CD8-positive, alpha-beta memory T cell (primary cell): ENCODE measurements at places on chromosomes 3 and 15.

DNA sequence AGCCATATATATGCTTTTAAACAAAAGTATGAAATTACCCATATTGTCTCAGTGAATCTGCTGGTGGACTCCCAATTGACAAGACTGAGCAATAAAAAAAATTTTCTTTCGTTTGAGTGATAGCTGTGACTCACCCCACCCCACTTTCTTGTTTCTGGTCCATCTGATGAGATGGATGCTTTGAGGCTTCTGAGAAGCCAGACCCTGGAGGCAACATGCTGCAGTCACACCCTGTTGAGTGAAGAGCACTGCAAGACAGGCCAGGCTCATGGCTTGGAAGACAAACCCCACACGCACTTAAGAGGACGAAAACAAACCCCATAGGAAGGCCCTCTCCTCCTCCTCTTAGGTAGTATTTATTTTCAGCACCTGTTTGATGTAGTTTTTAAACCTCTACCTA, 276.0 kb upstream of the TTC14 start:
- DNase-seq = no peak
- H3K27me3 ChIP-seq = no peaks in the 10 kb centered on the region
- no peak overlapping the region for H3K27ac ChIP-seq
- no peaks in the 10 kb centered on the region for H3K36me3 ChIP-seq
- H3K4me3 ChIP-seq = no peak overlapping the region

DNA sequence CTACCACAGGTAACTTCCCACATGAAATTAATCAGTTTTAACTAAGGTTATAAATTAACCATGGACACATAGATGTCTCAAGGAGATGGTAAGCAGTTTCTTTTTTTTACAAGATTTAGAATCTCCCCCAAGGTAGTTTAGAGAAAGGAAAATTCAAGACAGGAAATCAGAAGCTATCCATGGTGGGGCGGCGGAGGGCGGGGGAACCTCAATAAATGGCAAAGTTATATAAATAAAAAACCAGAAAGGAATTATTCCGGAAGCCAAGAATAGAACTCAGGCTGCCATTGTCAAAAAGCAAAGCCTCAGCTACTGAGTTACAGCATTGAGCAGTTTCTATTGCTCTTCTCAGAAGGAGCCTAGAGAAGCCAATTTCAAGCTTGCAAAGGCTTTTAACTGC, 172.1 kb upstream of the SMAD3 start:
- no peak for DNase-seq
- no peaks in the 10 kb centered on the region for H3K36me3 ChIP-seq
- no peaks in the 10 kb centered on the region for H3K4me1 ChIP-seq
- H3K27me3 ChIP-seq = no peaks in the 10 kb centered on the region

DNA sequence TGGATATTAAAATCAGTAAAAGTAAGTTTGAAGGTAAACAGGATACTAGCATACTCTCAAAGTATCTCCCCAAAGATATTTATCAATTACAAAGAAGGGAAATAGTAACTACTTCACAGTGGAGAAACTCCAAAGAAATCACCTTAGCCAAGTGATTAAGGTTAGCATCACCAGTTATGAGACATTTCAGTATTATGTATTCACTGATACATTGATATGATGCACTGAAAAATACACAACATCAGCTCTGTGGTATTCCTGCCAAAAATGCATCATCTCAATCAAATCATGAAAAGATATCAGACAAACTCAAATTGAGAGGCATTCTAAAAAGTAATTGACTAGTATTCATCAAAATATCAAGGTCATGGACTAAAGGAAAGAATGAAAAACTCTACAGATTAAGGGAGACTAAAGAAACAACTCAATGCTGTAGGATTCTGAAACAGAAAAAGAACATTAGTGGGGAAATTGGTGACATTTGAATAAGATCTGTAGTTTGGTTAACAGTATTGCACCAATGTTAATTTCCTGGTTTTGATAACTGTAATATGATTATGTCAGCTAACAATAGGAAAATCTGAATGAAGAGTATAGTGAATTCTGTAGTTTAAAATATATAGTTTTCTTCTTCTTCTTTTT, 215.4 kb downstream of the UACA start:
- DNase-seq = no peak
- peaks cover 4% of the 10 kb centered on the region for H3K4me1 ChIP-seq
- H3K27me3 ChIP-seq = no peaks in the 10 kb centered on the region
- H3K27ac ChIP-seq = no peak overlapping the region
- no peaks in the 10 kb centered on the region for H3K36me3 ChIP-seq

DNA sequence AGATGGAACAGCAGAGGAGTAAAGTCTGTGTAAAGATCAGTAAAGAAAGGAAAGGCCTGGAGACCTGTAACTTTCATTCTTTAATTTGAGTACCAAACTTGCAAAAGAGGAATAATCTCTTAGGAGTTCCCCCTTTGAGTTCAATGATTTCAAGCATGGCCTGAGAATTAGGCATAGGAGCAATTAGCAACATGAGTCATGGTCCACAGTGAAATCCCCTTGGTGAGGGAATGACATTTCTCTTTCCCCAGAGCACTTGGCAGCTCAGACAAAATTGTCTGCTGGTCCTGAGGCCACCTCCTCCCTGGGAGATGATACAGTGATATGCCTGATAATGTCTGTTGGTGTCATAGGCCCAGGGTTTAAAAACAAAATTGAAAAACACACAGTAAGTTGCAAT, 81.4 kb upstream of the CRBN start:
- no peak overlapping the region for H3K4me3 ChIP-seq
- H3K27ac ChIP-seq = no peak overlapping the region
- H3K36me3 ChIP-seq = no peaks in the 10 kb centered on the region
- DNase-seq = no peak
- no peaks in the 10 kb centered on the region for H3K4me1 ChIP-seq

DNA sequence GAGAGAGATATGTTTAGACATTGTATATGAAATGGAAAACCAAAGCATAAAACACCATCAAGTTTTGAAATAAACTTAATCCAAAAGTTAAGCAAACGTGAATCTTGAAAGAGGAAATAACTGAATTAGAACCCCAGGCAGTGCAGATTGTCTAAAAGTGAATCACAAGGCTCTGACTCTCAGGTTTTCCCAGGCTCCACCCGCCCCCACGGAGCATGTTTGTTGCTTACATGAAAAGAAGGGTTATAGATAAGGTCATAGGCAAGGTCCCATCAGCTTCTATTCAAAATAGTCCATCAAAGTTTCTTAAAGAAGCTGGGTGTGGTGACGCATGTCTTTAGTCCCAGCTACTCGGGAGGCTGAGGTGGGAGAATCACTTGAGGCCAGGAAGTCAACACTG, 29.0 kb upstream of the SLMAP start:
- no peak for DNase-seq
- no peak overlapping the region for H3K27ac ChIP-seq
- no peaks in the 10 kb centered on the region for H3K27me3 ChIP-seq
- H3K4me1 ChIP-seq = no peaks in the 10 kb centered on the region

DNA sequence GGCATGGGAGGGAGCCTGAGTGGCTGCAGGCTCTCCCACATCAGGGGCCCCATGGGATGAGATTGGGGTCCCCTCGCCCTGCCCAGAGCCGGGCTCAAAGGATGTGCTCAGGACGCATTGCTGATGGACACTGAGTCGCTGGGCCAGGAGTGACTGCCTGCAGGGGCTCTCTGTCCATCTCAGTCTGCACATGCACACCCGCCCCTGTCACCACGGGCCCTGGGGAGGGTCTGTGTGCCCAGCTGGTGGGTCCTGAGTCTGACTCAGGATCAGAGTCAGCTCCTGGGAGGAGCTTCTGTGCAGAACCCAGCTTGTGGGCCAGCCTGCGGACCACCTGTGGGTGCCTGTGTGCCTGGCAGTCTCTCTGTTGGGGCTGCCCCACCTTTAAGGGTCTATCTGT, 18.1 kb downstream of the STAB1 start:
- no peaks in the 10 kb centered on the region for H3K4me1 ChIP-seq
- no peak overlapping the region for H3K27ac ChIP-seq
- no peaks in the 10 kb centered on the region for H3K27me3 ChIP-seq

GRCh38 chr15:66572146-66572545, 6.3 kb upstream of the LCTL start:
- H3K27ac ChIP-seq = no peak overlapping the region
- H3K4me3 ChIP-seq = no peak overlapping the region
- no peaks in the 10 kb centered on the region for H3K4me1 ChIP-seq
- no peaks in the 10 kb centered on the region for H3K36me3 ChIP-seq
- no peak for DNase-seq
- H3K27me3 ChIP-seq = no peaks in the 10 kb centered on the region

DNA sequence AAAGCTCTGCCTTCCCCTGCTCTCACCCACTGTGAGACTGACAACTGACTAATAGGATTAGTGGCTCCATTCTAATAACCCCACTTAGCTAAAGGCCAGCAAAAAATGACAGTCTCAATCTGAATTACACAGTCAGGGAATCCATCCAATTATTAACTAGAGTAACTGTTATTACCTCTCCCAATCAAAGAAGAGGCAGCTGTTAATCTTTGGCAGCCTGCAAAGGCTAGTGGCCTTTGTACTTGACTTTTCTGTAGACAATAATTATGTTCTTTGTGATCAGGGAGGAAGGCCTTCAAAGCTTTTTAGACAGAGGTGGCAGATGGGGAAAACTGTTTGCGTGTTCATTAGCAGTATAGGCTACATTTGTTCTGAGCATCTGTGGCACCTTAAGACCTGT, 177.7 kb downstream of the ISL2 start:
- H3K4me1 ChIP-seq = no peaks in the 10 kb centered on the region
- no peaks in the 10 kb centered on the region for H3K27me3 ChIP-seq
- H3K27ac ChIP-seq = no peak overlapping the region
- no peaks in the 10 kb centered on the region for H3K36me3 ChIP-seq
- H3K4me3 ChIP-seq = no peak overlapping the region

- H3K4me1 ChIP-seq = peaks cover 7% of the 10 kb centered on the region
- no peak overlapping the region for H3K4me3 ChIP-seq
- no peak overlapping the region for H3K27ac ChIP-seq
- no peaks in the 10 kb centered on the region for H3K27me3 ChIP-seq
Measured at GRCh38 chr3:177622982-177623617, 425.8 kb upstream of the TBL1XR1 start.

DNA sequence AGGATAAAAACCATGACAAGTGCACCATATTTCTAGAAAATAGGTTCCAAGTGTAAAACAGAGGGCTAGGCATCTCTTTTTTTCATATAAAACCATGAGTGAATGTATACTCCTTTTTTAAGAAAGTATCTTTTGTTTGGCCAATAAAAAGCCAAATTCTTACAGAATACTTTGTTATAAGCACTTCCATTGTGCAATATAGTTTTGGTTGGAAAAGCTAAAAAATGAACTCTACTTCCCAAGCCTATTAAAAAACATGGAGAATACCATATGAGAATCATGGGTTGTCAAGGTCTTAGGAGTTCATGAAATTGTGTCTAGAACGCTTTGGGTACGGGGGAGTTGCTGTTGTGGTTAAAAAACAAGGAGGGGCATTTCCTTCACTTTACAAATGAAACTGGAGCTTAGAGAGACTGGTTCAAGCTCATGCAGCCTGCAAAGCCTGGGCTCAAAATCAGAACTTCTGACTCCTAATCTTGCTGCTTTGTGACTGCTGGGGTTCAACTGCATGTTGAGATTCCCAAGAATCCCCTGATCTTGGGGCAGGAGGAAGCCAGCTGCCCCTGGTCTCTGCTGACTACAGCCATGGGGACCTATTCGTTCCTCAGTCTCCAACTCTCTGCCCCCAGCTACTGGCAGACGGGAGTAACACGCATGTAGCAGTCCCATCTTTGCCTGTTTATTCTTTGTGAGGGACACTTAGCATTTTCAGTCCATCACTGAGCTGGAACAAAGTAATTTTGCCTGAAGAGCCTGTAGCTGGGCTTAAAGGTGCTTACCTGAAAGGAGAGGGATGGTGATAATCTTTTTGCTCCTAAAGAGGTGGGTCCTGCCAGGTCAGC, 229.1 kb downstream of the CHST2 start:
- H3K4me1 ChIP-seq = peaks cover 20% of the 10 kb centered on the region
- H3K27ac ChIP-seq = no peak overlapping the region
- no peak for DNase-seq
- H3K27me3 ChIP-seq = no peaks in the 10 kb centered on the region
- H3K36me3 ChIP-seq = no peaks in the 10 kb centered on the region
- H3K4me3 ChIP-seq = no peak overlapping the region

GRCh38 chr15:67823314-67824196, 1.8 kb upstream of the SKOR1 start:
- no peak for DNase-seq
- peaks cover 50% of the 10 kb centered on the region for H3K27me3 ChIP-seq
- H3K36me3 ChIP-seq = no peaks in the 10 kb centered on the region
- no peak overlapping the region for H3K27ac ChIP-seq

- H3K36me3 ChIP-seq = no peaks in the 10 kb centered on the region
- H3K27me3 ChIP-seq = no peaks in the 10 kb centered on the region
- H3K27ac ChIP-seq = no peak overlapping the region
- no peak for DNase-seq
- H3K4me3 ChIP-seq = no peak overlapping the region
Measured at GRCh38 chr3:37964716-37965115, 25.9 kb upstream of the VILL start.

DNA sequence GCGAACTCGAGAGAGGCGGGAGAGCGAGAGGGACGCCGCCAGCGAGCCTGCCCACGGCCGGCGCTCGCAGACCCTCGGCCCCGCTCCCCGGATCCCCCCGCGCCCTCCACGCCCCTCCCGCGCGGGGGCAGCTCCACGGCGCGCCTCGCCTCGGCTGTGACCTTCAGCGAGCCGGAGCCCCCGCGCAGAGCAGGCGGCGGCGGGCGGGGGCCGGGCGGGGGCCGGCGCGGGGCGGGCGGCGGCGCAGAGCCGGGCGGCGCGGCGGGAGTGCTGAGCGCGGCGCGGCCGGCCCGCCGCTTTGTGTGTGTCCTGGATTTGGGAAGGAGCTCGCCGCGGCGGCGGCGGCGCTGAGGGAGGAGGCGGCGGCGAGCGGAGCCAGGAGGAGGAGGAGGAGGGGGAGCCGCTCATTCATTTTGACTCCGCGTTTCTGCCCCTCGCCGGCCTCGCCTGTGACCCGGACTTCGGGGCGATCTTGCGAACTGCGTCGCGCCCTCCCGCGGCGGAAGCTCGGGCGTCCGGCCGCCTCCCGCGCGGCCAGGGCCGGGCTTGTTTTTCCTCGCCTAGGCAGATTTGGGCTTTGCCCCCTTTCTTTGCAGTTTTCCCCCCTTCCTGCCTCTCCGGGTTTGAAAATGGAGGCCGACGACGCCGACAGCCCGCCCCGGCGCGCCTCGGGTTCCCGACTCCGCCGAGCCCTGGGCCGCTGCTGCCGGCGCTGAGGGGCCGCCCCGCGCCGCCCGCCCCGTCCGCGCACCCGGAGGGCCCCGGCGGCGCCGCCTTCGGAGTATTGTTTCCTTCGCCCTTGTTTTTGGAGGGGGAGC, 524 bp downstream of the IGF1R start:
- peak overlapping the region; percentile 44 for H3K4me3 ChIP-seq
- DNase-seq = no peak
- H3K4me1 ChIP-seq = peaks cover 7% of the 10 kb centered on the region
- no peaks in the 10 kb centered on the region for H3K36me3 ChIP-seq
- no peak overlapping the region for H3K27ac ChIP-seq

GRCh38 chr3:160607826-160608225, 42.5 kb upstream of the KPNA4 start:
- H3K27ac ChIP-seq = no peak overlapping the region
- no peak for DNase-seq
- H3K4me1 ChIP-seq = no peaks in the 10 kb centered on the region
- H3K27me3 ChIP-seq = peaks cover 4% of the 10 kb centered on the region
- H3K36me3 ChIP-seq = no peaks in the 10 kb centered on the region
